ENCODE measurements at places on chromosomes 3 and 15.

- peak; percentile 51 for DNase-seq
Measured at GRCh38 chr3:50971487-50971924, 296.8 kb downstream of the DOCK3 start.

DNA sequence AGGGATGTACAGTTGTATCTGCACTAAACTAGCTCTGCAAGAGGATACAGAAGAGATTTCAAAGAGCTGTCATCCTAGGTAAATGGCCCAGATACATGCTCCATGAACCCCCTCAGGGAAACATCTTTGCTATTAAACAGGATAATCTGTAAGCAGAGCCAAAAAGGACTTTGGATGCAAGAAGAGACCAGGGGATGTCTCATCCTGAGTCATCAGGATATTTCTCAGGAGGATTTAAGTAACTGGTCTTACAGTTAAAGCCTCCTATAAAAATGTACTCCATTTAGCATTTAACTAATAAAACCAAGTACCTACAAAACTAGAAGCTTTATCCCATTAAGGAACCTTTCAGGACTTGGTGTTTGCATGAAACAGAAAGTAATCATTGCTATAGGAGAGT lies 48.2 kb upstream of the PHLDB2 start:
- no peak for DNase-seq

DNA sequence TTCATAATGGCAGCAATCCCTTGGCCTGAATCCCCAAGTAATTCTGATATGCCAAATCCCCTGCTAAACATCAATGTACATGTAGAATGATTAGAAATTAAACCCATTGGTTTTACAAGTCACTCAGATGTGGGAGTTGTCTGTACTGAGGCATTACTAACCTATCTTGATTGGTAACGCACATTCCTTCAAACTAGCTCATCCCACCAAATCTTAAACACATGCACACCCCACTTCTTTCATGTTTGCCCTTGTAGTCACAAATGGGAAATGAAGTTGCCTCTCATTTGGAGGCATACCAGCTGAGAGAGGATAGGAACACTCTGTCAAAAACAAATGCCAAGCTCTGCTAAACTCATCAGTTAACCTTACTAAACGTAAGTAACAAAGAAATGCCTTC lies 29.1 kb upstream of the MAN2C1 start:
- no peak for DNase-seq

DNA sequence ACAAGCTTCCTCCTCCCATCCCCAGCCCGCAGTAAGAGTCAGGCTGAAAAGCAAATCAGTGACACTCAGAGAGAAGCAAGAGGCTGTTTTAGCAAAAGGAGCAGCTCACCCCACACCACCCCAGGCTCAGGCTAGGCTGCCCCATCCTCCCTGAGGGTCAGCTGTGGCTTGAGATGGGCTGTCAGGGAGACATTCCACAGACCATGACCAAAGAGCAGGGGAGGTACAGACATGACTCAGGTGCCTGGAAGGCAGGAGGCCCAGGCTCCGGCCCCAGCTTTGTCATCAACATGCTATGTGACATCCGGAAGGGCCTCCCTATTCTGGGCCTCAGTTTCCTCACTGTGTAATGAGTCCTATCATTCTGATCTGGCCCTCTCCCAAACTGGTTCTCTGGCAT lies 24.7 kb downstream of the HCN4 start:
- no peak for DNase-seq

DNA sequence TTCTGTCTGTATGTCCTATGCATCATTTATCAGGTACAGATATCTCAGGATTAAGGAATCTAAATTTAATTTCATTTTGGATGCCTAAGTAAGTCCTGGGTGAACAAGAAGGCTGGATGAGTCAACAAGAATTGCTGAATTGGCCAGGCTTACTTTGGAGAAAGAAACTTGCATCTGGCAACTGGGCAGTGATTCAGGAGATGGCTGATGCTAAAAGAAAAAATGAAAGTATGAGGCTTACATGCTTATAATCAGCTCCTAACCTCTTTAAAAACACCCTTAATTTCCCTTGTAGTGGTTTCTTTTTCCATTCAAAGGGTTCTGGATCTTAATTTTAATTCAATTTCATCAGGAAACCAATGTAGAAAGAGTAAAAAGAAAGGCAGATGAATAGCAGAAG lies 228.8 kb upstream of the PEX5L start:
- DNase-seq = no peak

DNA sequence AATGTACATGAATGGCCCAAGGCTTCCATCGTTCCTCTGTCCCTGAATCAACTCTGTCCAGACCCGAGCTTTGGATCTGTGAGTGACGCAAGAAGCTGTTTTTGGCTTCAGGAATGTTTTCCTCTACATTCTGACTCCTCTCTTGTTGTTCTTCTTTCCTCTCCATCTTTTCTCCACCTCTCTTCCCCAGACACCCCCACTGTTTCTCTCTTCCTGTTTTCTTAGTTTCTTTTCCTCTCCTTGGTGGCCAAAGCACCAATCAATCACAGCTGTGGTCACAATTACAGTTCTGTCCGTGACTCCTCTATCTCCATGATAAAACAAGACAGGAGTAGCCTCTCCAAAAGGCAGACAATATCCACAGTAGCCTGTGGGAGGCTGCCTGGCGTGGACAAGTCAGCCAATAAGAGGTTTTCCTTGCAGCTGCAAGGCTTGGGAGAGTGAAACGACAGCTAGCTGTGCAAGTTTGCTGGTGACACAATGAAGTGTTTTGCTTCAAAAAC lies 4.9 kb upstream of the TMEM212 start:
- no peak for DNase-seq

All from naive B cell (primary cell).